ENCODE measurements at places on chromosomes 3 and 15. TPM values are rescaled to one million over a fixed set of nuclear protein-coding genes. Genes with fewer than 3 reads are reported as not detected.

RPL39L gene
- 18.6 TPM for polyA plus RNA-seq

NUP210 gene
- polyA plus RNA-seq: 0.22 TPM

MAGEL2 gene
- 2.2 TPM for polyA plus RNA-seq

GOLGA8O gene
- polyA plus RNA-seq: 0.15 TPM

ATP13A5 gene
- polyA plus RNA-seq: not detected

GP5 gene
- not detected for polyA plus RNA-seq

GRCh38 chr15:69916169-69916785, 181.4 kb downstream of the TLE3 start:
- no peaks in the 10 kb centered on the region for H3K36me3 ChIP-seq
- H3K27ac ChIP-seq: no peak overlapping the region
- no peaks in the 10 kb centered on the region for H3K4me1 ChIP-seq
- no peak overlapping the region for H3K4me3 ChIP-seq
- no peaks in the 10 kb centered on the region for H3K27me3 ChIP-seq
- DNase-seq: no peak

DNA sequence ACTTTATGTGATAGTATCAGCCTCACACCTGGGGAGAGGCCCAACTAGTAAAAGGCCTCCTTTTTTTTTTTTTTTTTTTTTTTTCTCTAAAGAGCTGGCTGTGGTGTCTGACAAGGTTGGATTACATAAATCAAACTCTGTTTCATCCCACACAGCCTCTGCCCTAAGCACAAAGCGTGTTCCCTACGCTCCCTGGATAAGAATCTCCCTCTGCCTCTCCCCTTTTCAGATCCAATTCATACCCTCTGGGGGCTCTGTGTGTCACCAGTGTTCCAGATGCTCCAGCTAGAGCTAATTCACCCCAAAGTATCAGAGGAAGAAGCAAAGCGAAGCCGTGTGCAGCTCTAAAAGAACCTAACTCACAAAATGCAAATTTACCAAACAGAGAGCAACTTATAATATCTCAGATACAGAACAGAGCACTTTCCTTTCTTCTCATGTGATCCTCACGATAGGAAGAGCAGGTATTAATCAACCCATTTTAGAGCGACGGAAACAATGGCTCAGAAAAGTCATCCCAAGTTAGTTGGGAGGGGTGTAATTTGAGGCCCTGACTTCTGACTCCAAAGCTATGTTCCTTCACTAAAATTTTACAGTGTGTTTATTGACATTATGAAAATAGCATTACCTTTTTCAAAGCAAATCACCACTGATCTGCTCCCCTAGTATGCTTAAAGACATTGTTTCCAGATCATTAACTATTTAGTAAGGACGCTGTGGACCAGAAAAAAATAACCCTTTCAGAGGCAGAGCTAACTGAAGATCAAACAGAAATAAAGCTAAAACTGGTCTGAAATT, 12.4 kb downstream of the BMF start:
- no peaks in the 10 kb centered on the region for H3K36me3 ChIP-seq
- H3K27me3 ChIP-seq: no peaks in the 10 kb centered on the region
- DNase-seq: no peak
- no peak overlapping the region for H3K4me3 ChIP-seq
- peak overlapping the region; percentile 60 for H3K27ac ChIP-seq

- peaks cover 13% of the 10 kb centered on the region for H3K36me3 ChIP-seq
- peaks cover 2% of the 10 kb centered on the region for H3K4me1 ChIP-seq
- H3K4me3 ChIP-seq: no peak overlapping the region
Measured at GRCh38 chr15:85639752-85640381, 154.9 kb downstream of the KLHL25 start.

DNA sequence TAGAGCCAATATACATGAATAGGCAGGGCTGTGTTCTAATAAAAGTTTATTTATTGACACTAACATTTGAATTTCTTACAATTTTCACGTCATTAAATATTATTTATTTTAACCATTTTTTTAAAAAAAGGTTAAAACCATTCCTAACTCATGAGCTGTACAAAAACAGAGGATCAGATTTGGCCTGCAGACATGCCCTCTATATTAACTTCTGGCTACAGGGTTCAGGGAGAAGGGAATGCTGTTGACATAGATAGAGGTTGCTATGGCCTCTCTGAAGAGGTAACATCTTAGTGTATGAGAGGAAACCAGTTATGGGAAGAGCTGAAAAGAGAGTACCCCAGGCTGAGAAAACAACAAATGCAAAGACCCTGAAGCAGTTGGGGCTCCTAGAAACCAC, 19.1 kb upstream of the RAP2B start:
- H3K4me3 ChIP-seq: no peak overlapping the region
- H3K36me3 ChIP-seq: no peaks in the 10 kb centered on the region
- no peaks in the 10 kb centered on the region for H3K27me3 ChIP-seq
- H3K27ac ChIP-seq: no peak overlapping the region
- no peak for DNase-seq
- H3K4me1 ChIP-seq: no peaks in the 10 kb centered on the region

DNA sequence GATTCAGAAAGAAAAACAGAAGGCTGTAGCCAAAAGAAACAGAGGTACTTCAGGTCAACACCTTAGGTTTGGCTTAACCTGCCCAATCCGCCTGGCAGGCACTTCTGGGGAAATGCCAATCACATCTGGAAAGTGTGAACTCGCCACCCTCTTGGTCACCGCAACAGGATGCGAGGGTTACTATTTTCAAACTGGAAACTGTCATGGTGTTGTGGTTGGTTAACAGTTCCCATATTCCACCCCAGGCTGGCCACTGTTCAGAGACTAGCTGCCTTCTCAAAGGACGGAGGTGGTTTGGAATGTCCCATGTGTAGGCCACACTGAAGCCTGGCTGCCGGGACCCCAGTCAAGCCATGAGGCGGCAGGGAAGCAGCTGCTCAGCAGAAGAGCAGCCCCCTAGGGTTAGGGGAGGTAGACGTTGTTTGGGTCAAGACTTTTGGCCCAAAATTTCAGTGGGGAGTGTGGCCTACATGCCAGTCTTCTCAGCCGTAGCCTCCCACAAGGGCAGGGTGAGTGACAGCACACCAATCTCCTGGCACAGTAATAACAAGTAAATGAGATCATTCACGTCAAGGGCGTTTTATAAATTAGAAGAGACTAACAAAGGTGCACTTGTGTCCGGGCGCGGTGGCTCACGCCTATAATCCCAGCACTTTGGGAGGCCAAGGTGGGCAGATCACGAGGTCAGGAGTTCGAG, 54.6 kb downstream of the UMPS start:
- no peak overlapping the region for H3K27ac ChIP-seq
- H3K4me1 ChIP-seq: peaks cover 3% of the 10 kb centered on the region
- no peak overlapping the region for H3K4me3 ChIP-seq

DNA sequence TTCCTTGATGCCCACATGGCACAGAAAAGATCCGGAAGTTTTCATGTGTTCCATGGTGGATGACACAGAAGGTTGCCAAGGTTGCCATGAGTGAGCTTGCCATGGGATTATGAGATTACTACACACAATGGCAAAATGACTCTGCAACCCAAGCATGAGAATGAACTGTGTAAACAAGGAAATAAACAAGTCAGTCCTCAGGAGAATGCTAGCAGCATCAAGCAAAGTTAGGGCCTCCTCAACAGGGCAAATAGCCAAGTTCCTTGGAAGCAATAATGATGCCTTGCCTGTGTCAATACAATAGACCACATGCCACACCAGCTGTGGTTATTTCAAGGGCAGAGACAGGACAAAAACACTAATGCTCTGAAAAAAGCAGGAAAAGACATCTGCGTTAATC, 41.8 kb downstream of the AQR start:
- DNase-seq: no peak
- H3K27me3 ChIP-seq: no peaks in the 10 kb centered on the region
- H3K27ac ChIP-seq: no peak overlapping the region

GRCh38 chr3:25486932-25487331, 58.9 kb downstream of the RARB start:
- H3K27ac ChIP-seq: no peak overlapping the region
- H3K27me3 ChIP-seq: no peaks in the 10 kb centered on the region
- H3K36me3 ChIP-seq: no peaks in the 10 kb centered on the region
- DNase-seq: no peak
- no peaks in the 10 kb centered on the region for H3K4me1 ChIP-seq

DNA sequence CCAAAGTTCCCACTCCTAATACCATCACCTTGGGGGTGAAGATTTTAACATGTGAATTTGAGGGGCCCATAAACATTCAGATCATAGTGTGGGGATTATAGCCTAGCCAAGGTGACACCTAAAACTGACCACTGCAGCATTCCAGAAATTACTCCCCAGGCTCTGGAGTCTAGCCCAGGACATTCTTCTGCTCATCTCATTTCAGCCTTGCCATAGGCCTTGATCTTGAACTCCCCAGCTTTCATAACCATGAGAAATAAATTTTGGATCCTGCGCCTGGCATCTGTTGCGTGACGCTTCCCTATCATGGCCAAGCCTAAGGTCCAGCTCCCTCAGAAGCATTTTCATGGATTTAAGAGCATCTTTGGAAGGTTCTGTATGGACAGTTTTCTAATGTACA, 502.9 kb upstream of the THBS1 start:
- H3K4me3 ChIP-seq: no peak overlapping the region
- H3K27me3 ChIP-seq: no peaks in the 10 kb centered on the region
- no peaks in the 10 kb centered on the region for H3K36me3 ChIP-seq
- no peak overlapping the region for H3K27ac ChIP-seq
- no peaks in the 10 kb centered on the region for H3K4me1 ChIP-seq
- no peak for DNase-seq

DNA sequence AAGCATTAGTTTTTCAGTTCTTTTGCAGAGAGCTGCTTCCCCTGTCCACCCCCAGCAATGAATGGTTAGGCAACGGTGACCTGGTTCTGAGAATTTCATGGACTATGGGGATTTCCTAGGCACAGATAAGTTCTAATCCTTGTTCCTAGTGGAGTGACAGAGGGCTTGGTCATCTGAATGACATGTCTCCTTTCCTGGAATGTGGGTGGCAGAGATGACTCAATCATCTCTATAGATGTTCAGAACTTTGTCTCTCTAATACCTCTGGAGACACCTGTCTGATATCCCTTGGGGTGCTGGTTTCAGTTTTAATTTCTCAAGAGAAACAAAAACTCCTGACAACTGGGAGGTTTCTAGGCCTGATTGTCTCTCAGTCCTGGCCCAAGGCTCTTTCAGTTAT, 10.4 kb downstream of the PLA2G4E start:
- peak; percentile 62 for DNase-seq
- H3K4me1 ChIP-seq: peaks cover 2% of the 10 kb centered on the region
- no peak overlapping the region for H3K4me3 ChIP-seq
- no peaks in the 10 kb centered on the region for H3K36me3 ChIP-seq
- H3K27ac ChIP-seq: peak overlapping the region; percentile 55

- H3K27me3 ChIP-seq: no peaks in the 10 kb centered on the region
- DNase-seq: no peak
- H3K36me3 ChIP-seq: no peaks in the 10 kb centered on the region
- H3K4me3 ChIP-seq: no peak overlapping the region
- no peaks in the 10 kb centered on the region for H3K4me1 ChIP-seq
Measured at GRCh38 chr3:123751433-123751832, 132.7 kb downstream of the MYLK start.

DNA sequence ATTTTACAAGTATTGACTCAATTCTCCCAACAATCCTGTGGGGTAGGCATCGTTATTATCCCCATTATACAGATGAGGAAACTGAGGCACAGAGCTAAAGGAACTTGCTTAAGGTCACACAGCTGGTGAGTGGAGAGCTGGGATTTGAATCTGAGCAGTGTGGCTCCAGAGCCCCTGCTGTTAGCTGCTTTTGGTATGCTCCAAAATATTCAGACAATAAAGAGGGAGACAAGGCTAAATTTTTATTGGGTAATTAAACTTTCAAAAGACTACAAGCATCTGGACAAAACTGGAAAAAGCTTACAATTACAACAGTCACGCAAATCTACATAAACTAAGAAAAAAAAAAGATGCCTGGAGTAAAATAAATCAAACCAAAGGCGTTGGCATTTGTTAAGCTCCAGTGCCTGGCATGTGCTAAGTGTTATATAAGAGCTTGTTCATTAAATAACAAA, 27.7 kb downstream of the CCDC13 start:
- H3K36me3 ChIP-seq: no peaks in the 10 kb centered on the region
- no peak overlapping the region for H3K27ac ChIP-seq
- DNase-seq: no peak
- no peaks in the 10 kb centered on the region for H3K4me1 ChIP-seq
- no peak overlapping the region for H3K4me3 ChIP-seq
- H3K27me3 ChIP-seq: no peaks in the 10 kb centered on the region

DNA sequence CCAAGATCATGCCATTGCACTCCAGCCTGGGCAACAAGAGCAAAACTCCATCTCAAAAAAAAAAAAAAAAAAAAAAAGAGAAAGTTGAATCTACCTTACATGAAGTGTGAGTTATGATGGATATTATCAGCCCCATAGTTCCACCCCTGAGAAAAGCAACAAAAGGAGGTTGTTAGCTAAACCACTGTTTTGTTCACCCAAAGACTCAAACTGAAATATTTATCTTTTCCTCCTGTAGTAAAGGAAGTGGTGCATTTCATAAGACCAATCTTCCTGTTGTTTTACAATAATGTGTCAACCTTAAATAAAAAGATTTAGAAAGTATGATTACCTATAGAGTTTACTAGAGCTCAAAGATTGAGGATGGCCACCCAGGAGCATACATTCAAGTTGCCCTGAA, 18.7 kb upstream of the TRMT10C start:
- no peaks in the 10 kb centered on the region for H3K36me3 ChIP-seq
- H3K4me1 ChIP-seq: no peaks in the 10 kb centered on the region
- no peaks in the 10 kb centered on the region for H3K27me3 ChIP-seq

DNA sequence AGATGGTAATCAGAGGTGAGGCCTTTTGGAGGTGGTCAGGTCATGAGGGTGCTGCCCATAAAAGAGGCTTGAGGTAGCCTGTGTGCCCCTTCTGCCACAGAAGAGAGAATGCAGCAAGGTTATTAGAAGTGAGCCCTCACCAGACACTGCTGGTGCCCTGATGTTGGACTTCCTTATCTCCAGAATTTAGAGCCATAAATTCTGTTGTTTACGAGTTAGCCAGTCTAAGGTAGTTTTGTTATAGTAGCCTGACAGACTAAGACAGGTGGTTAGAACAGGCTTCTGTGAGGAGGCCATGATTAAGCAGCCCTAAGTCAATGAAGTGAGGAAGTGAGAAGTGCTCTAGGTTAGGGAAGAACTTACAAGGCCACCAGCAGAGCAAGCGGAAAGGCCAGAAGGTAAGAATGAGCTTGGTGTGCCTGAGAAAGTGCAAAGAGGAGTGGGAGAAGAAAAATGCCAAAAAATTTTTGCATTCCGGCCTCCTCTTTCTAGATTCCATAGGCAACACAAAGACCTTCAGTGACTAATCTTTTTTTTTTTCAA, 44.2 kb upstream of the STT3B start:
- H3K4me3 ChIP-seq: no peak overlapping the region
- no peaks in the 10 kb centered on the region for H3K4me1 ChIP-seq
- H3K27ac ChIP-seq: no peak overlapping the region
- peak; percentile 35 for DNase-seq
- H3K36me3 ChIP-seq: no peaks in the 10 kb centered on the region
